HL-60 (cell line): ENCODE measurements at places on chromosomes 2 and 18.

GRCh38 chr2:138209009-138209408, 244.7 kb downstream of the HNMT start:
- no peak for DNase-seq

- no peak for DNase-seq
Observed at GRCh38 chr2:217114117-217114516, 254.3 kb upstream of the TNP1 start.

DNA sequence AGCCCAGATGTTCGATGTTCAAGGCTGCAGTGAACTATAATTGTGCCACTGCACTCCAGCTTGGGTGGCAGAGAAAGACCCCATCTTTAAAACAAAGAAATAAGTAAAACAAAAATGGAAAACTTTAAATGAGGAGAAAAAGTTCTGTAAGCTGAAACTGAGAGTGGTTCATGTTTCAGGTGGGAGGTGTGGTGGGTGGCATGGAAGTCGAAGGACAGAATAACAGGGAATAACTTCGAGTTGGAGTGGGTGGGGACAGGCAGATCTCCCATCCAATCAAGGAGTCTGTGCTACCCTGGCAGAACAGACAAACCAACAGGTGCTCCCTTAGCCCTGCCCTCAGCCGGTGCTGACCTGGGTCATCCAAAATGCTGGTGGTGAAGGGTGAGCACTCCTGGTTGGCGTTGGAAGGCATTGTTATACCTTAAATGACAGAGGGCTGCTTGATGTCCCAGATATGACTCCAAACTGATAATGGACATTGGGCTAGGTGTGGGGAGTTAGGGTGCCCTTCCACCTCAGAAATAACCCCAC, 328.4 kb downstream of the DYSF start:
- DNase-seq = no peak

DNA sequence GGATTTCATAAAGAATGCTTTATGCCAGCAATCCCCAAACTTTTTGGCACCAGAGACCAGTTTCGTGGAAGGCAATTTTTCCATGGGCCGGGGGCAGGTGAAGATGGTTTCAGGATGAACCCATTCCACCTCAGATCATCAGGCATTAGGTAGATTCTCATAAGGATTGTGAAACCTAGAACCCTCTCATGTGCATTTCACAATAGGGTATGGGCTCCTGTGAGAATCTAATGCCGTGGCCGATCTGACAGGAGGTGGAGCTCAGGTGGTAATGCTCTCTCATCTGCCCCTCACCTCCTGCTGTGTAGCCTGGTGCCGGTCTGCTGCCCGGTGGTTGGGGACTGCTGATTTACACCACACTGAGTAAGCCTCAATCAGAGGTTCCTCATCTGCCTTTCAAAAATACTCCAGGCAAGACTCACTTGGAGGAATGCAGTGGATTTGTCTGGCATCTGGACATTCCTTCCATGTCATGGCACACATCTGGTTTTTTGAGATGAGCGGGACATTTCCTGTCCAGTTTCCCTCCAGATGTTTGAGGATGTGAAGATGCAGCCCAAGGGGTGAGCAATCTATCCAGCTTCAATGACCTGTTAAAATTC, 185.8 kb downstream of the VAPA start:
- no peak for DNase-seq

DNA sequence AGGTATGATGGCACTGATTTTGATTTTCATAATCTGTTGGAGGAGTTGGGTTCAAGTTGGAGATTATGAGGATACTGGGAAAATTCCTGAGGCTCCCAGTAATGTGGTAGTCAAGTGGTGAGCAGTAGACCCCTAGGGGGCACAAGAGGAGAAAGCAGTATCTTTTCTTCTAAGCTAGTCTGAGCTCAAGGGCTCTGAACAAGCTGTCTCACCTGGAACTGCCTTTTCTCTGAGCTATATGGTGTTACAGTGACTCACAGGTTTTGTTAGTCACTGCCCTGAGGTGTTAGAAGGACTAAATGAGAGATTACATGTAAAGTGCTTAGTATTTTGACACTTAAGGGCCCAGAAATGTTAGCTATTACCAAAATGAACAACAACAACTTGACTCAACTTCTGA, 42.2 kb downstream of the CD302 start:
- DNase-seq = no peak

DNA sequence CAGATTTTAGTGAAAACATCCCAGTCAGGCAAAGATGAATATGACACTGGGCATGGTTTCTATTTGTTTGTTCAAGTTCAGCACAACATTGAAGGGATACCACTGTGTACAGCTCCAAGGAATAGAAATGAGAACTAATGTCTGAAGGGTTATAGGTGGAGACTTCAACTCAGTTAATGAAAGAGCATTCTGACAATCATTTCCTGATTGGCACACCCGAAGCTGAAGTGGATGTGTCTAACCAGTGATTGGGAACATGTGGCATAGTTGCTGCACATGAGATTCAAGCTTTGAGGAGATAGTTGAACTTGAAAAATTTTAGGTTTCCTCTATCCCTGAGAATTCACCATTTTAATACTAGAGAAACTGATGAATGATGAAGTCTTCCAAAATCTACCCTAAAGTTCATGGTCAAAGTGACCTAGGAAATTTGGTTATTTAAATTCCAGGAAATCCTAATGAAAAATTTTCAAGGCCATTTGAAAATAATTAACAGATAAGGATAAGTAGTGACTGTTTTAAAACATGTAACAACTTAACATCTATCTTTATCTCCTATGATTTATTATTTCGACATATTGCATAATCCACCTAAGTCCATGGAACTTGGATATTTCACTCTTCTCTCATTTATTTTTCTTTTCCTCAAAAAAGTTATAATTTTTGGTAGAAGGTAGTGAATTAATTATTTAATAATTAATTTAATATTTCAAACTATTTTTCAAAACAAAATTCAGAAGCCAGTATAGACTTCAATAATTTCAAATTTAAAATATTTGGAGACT, 38.0 kb downstream of the SLC9A4 start:
- no peak for DNase-seq

DNA sequence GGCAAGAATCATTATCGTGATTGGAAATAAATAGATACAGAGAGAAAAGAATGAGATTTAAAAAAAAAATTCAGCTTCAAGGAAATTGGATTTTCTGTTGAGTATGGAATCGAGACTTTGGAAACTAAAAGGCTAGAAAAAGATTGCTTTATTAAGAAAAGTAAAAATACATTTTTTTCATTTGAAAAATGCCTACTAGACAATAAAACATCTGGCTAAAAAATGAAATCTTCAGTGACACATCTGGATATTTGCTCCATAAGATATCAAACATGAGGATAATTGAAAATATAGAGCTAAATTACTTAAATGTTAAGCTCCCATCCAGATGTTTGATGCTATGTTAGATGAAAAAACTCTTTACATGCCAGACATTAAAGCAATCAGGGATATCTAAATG, 879.5 kb downstream of the TSN start:
- no peak for DNase-seq

DNA sequence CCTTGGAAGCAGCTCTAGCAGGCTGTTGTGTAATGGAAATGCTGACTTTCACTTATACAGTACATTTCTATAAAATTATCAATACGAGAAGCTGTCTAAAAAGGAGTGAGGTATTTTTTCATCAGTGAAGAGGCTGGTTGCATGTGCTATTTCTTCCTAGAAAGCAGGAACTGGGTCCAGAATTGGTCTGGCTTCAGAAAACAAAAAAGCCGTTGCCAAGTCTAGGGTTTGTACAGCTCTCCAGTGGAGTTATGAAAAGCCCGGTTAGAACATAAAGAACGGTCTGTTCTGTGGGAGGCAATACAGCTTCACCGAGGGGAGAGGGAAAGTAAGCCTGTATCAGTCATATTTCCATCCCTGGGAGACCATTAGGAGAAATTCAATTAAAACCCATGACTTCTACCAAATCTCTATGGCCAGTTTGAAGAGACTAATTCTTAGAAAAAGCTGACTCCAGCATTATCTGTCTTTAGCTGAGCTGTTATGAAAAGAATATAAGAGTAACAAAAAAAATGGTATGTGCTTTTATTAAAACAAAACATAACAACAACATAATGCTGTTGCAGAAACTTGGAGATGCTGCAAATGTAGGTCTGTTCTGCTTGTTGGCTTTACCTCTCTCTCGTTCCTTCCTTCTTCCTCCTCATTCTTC, 217.0 kb downstream of the CMPK2 start:
- DNase-seq = no peak

DNA sequence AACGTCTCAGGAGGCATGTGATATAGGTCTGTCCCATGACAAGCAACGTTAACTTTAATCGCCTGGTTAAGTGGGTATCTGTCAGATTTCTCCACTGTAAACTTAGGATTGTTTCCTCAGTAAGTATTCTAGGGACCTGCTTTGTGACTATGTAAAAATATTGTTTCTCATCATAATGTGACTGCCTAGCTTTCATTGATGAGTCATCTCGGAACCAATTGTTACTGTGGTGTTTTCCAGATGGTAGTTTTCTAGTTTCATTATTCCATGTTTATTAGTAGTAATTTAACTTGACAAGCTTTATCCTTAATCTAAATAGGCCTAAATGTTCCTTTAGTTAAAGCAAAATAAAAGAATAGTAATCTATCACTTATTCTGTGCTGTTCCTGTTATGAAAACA, 28.2 kb upstream of the GATA6 start:
- DNase-seq = no peak

GRCh38 chr18:74116633-74117554, 30.7 kb downstream of the FBXO15 start:
- DNase-seq = no peak

- DNase-seq = no peak
Observed at GRCh38 chr2:96359866-96360265, 24.3 kb downstream of the NCAPH start.

DNA sequence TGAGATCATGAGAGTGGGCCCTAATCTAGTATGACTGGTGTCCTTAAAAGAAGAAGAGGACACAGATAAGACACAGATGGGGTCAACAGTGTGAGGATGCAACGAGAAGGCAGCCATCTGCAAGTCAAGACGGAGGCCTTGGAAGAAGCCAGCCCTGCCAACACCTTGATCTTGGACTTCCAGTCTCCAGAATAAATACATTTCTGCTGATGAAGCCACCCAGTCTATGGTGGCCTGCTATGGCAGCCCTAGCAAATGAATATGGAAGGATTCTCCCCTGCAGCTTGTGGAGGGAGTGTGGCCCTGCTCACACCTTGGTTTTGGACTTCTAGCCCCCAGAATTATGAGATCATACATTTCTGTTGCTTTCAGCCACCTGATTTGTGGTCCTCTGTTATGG, 12.3 kb downstream of the CTIF start:
- DNase-seq = no peak

DNA sequence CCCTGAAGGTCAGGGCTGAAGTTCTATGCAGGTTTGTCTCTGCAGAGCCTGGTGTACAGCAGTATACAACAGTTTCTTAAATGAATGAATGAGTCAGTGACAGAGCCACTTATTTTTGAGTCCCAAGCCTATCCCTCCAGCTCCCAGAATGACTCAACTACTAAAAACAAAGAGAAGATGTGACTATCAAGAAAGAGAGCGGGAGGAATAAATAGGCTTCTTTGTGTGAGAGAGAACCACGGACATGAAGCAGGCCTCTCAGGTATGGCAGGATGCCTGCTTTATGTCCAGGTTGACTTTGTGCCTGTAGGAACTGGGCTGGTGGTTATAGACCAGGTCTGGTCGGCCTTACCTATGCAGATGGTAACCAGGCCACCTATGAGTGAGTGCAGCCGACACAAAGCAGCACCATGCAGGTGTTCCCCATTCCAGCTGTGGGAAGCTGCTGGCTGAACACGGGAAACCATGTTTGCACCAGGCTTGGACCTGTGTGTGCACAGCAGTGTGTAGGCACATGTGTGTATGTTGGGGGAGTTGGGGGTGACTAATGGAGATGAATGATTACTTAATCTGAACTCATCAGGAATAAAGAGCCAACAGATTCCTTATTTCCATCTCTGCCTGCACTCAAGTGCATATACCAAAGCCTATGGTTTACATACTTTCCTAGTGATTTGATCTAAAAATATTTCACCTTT, 171.0 kb downstream of the OSR1 start:
- DNase-seq = no peak

DNA sequence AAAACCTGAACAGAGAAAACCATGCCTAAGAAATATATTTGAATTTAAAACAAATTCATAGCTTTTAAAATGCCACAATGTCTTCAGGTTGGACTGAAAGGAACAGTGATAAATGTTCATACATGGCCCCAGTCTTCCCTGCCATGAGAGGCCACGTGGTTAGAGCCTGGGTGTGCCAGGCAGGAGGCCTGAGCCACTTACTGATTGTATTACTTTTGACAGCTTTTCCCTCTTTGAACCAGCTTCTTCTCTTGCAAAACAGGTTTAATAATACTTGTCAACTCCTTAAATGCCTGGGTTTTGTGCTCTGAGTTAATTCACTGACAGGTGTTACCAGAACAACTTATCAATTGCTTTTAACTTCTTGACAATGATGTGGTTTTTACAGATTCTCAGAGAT, 27.0 kb downstream of the RBKS start:
- DNase-seq = no peak

- no peak for DNase-seq
Observed at GRCh38 chr2:95387358-95387757, 15.2 kb upstream of the FAHD2A start.

DNA sequence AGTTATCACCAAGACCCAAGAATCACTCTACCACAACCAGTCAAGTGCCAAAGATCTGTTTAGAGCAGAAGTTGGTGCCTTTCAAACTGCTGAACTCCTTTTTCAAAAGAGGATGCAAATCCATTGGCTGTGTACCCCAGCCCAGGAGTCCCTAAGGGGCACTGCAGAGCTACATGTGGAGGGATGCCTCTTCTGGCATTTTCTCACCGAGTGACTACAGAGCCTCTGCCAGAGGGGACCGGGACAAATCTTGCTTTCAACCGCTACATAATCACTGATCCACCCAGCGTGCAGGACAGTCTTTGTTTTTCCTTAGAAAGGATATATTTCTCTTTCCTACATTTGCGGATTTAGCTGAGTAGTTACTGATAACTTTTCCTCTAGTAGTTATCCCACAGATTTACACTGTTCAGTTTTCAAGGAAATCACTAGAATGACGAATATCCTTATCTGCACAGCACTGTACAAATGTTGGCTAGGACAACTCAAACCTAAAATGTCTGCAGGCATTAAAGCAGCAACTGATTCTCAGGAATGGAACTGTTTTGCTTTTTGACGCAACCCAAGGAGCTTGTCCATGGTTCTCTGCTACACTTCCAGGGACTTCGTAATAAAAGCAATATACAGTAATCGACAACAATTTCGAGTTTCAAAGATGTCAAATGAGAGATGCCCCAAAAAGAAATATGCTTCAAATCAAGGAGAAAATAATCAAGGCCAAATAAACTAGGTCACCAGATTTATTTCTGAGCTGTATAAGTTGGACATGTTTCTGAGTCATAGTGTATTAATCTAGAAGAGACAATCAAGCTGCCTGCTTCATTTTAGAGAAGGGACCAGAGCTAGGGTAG, 24.1 kb downstream of the EPB41L3 start:
- no peak for DNase-seq

- DNase-seq = no peak
Observed at GRCh38 chr2:189521699-189522434, 58.7 kb downstream of the SLC40A1 start.

DNA sequence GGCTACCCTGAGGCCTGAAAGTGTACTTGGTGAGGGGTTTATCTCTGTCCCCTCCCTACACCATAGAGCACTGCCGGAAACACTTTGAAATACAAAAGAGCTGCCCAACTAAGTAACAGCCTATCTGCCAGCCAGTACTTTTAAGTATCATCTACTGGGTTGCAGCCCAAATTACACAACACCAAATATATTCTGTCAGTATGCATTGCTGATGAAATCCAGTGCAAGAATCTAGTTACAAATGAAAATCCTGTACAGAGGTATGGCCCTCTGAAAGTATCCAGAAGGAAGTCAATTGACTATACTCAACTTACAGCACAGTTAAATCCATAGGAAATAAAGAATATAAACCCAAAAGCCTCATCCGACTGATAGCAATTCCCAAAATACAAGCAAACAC, 280.8 kb downstream of the CCDC85A start:
- DNase-seq = no peak
